ENCODE measurements at places on chromosomes 16 and 17.

DNA sequence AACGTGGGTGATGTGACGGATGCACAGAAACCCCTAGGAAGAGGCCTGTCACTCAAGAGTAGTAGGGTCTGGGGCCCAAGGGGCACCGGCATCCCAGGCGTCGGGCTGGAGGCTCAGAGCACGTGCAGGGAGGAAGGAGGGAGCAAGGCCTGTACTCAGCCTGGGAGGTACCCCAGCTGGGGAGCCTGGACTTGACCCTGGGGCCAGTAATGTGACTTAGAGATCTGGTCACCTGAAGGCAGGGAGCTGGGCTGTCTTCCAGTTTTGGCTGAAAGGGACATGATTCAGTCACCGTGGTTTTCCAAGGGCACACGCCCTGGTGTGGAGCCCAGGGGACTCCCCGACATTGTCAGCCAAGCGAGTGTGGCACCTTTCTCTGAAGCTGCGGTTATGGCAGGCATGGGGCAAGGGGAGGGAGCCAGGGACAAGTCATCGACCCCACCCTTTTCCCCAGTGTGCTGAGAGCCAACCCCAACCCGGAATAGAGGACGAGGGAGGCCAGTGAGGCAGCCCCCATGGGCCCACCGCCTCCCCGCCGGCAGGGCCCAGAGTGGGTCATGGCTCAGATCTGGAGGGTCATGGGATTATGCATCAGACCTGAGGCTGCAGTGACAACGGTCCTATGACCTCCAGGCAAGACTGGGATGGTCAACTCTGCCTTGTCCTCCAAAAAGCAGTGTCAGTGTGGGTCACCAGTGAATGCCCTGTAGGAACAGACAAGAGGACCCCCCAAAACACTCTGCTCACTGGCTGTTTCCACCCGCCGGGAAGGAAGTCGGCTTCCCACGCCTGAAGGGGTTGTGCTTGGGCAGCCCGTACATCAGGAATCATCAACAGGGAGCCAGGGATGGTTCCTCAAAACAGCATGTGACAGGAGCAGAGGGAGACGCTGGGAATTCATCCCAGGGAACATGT is 41.9 kb downstream of the MEAK7 start:
- no peak for DNase-seq

GRCh38 chr16:62135446-62135845 is 99.2 kb upstream of the CDH8 start:
- DNase-seq: no peak

GRCh38 chr16:27234603-27235002 is 31.3 kb downstream of the KDM8 start:
- DNase-seq: no peak

- DNase-seq: no peak
Measured at GRCh38 chr17:43079641-43080302, 45.4 kb downstream of the BRCA1 start.

GRCh38 chr16:53614346-53614745 is 89.3 kb downstream of the RPGRIP1L start:
- no peak for DNase-seq

- DNase-seq: no peak
Measured at GRCh38 chr16:74280448-74280847, 16.2 kb upstream of the PSMD7 start.

- no peak for DNase-seq
Measured at GRCh38 chr16:31145398-31145990, 4.4 kb downstream of the PRSS36 start.

- no peak for DNase-seq
Measured at GRCh38 chr16:22428654-22429053, 54.2 kb upstream of the CDR2 start.

- no peak for DNase-seq
Measured at GRCh38 chr16:84044118-84044488, 1.5 kb upstream of the SLC38A8 start.

GRCh38 chr16:25051406-25052150 is 36.4 kb upstream of the ARHGAP17 start:
- DNase-seq: no peak

DNA sequence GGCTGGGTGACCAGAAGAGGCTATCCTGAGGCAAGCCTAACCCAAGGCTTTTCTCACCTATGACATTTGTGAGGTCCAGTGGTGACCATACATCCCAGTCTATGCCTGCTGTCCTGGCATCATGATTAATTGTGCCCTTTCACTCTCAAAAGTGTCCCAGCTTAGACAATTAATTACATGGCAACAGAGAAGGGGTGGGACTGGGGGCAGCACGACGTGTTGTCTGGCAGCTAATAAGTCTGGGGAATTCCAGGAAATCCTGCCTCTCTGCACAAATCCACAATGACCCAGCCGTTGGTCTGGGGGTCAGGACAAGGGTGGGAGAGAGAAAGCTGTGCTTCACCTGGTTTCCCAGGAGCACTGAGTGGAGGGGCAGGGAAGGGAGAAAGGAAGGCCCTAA is 14.0 kb upstream of the MTMR4 start:
- no peak for DNase-seq

GRCh38 chr16:46920402-46921068 is 36.4 kb downstream of the GPT2 start:
- DNase-seq: no peak

DNA sequence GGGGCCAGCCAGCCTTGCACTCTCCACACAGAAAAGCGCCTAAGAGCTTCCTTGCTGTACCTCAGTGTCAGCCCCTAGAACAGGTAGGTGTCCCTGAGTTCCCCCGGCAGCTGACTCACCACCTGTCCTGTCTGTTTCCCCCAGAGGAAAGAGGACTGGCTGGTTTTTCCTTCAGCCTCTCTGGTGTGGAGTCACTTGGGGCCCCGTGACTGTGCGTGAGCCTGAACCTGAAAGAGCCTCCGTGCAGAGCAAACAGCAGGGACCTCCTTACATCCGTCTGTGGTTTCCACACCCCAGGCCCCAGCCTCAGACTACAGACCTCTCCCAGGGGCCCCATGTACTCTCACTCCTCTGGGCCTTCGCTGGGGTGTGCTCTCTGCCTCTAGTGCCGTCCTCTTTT is 87.8 kb downstream of the GNAO1 start:
- no peak for DNase-seq

DNA sequence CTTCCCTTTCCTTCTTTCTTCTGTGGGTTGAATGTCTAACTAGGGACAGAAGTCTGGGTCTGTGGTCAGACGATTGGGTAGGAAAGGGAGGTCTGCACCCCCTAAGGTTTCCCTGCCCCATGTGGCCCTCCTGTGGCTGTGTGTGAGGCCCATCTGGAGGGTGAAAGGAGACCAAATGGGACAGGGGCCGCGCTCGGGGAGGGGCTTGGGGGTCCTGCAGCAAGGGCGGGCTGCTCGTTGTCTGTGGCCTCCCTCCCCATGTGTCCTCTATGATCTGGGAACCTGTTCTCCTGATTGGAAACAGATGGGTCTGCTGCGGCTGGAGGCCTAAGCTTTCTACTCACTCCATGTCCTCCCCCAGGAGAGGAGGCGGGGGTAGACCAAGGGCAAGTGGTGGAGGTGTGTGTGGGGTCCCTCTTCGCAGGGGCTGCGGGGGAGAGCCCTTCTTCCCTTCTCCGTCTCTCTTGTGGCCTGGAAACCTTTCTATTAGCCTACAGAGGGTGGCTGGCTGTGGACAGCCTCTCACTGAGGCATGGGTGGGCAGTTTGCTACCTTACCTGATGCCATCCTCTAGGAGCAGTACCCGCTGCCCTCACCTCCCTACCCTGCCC is 18.6 kb downstream of the IGFBP4 start:
- DNase-seq: no peak

DNA sequence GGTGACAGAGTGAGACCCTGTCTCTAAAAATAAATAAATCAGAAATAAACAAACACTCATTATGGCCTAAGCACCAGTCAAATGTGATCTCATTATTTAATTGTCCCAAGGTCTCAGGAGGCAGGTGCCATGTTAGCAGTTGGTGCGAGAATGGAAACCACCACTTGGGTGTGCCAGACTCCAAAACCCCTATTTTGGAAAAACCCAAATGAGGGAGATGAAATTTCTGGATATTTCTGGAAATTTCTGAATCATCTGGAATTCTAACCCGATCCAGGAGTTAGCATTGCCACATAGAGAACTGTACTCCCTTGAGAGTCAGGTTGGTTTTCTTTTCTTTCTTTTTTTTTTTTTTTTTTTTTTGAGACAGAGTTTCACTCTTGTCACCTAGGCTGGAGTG is 264.0 kb downstream of the XYLT1 start:
- DNase-seq: no peak

DNA sequence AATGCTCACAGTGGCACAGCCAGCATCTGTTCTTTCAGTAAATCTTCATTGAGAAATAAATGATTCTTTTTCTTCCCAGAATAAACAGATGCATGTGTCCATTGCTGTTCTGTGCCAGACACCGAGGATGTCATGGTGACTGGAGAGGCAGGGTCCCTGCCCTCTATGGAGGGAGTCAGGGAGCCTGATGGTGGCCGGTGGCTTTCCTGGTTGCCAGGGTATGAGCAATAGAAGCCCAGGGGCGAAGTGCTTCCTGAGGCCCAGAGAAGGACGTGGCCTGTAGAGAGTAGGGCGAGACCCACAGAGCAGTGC is 29.9 kb upstream of the NUDT16L1 start:
- DNase-seq: no peak

- no peak for DNase-seq
Measured at GRCh38 chr17:59221159-59221847, 992 bp downstream of the GDPD1 start.

- no peak for DNase-seq
Measured at GRCh38 chr16:68991075-68991474, 114.4 kb upstream of the HAS3 start.

DNA sequence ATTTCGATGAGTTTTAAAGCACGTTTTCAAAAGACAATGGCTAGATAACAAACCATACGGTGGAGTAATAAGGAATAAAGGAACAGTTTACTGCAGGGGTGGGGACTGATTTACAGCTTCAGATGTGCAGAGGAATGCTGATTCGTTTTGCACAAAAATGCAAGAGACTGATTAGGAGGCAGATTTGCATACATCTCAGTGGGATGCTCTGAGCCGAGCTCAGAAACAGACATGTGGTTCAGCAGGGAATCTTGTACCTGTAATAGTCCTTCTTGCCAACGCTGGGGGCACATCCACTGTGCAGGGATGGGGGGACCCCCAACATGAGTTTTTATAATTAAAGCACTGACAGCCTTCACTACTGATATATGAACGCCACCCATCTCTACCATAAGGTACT is 308.0 kb downstream of the GRIN2A start:
- DNase-seq: no peak

GRCh38 chr16:49057936-49058335 is 223.7 kb downstream of the CBLN1 start:
- no peak for DNase-seq

DNA sequence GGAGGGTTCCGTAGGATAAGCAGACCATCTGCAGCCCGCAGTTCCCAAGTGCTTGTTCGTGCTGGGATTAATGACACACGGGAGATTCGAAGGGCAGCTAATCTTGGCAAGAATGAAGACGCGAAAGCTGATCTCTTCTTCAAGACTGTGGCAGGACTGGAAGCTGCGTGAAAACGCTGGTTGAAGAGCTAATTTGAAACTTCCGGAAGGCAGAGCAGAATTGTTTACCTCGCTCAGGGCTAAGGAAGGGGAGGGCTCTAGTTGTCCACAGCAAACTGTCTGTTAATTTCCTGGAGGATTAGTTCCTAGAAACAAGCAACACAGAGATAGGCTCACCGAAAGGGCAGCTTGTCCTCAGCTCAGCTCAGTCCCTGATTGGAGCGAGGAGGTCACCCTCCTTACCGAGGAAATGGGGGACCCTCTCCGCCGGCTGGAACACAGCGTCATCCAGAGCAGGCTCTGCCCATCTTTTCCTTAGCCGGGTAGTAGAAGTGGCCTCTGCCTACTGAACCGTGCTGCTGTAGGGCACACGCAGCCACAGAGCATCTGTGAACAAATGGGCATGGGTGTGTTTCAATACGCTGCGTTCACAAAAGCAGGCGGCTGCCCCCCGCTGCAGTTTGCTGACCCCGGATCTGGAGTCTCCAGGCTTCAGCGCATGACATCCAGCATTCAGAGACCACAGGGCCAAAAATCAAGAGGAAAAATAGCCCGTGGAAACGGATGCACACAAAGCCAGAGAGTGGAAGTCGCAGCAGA is 16.7 kb upstream of the BAIAP2 start:
- no peak for DNase-seq

DNA sequence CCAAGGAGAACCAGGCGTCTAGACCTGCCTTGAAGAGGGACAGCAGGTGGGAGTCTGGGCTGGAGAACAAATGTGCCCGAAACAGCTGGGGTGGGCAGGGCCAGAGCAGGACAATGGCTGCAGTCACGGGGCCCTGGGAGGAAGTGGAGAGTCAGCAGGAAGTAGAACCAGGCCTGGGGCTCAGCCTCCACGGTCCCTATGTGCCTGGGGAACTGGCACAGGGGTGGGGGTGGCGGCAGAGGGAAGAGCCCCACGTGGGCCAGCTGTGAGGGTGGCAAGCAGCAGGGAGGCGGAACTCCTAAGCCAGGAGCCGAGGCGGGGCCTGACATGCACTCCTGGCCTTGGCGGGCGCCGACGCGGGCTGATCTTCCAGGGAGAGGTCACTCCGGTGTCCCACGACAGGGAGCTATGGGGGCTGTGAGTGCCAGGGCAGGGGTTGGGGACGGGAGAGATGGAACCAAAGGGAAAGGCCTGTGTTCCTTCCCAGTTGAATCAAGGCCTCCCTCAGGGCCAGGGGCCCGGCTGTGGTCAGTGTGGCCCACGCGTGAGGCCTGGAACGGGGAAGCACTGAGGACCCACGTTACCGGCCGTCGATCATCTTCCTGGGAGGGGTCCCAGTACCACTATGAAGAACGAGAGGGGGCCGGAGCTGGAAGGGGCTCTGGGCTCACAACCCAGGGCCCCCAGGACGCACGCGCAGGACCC is 42.7 kb downstream of the TIMM22 start:
- no peak for DNase-seq

DNA sequence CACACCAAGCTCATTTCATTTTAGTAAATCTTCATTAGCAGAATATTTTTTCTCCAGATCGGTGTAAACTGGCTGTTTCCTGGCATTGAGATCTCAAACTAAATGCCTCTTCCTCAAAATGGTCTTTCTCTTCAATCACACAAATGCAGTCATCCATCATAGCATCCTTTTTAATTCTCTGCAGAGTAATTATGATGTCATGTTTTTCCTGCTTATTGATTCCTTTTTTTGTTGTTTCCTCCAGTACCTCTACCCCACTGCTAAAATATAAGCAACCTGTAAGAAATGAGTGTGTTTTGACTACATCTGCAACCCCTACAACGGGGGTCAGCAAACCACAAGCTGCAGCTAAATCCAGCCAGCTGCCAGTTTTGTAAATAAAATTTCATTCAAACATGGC is 65.6 kb upstream of the TOM1L1 start:
- DNase-seq: no peak

GRCh38 chr17:10435096-10435495 is 13.3 kb upstream of the MYH8 start:
- no peak for DNase-seq

DNA sequence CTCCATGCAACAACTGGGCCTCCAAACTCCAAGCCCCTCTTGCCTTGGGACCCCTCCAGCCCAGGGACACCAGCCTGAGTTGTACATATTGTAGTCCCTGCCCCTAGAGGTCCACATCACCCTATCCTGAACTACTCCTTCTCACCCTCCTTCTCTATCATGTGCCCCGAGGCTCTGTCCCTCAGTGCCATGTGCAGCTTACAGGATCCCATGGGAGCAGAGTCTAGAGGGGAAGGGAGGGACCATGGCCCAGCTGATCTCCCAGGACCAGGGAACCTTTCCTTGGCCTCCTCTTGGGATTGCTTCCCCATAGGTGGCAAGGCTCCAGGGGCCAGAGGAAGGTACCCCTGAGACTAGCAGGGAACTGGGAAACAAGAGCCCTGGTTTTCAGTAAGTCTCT is 35.3 kb downstream of the TMEM132E start:
- DNase-seq: no peak

Measured in T-helper 17 cell (primary cell).